ENCODE measurements at places on chromosomes 1 and 21.

GRCh38 chr1:151293093-151293492, 11.0 kb downstream of the ZNF687 start:
- no peak for DNase-seq

DNA sequence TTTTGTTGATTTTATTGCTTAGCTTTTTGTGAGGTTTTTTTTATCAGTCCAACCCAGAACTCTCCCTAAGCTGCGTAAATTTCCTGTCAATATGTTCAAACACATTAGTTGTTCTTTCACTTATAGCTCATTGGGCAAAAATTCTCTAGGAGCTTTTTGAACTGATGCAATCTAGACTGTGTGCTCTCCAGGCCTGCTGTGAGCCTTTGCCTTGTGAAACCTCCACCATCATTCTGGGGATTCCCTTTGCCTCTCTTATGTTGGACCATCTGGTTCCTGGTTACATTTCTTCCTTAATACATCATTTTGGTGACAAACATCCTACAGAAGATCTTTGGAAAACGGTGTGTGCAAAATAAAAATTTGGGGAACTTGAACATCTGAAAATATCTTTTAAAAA, 247.2 kb downstream of the LRRC7 start:
- DNase-seq = no peak

DNA sequence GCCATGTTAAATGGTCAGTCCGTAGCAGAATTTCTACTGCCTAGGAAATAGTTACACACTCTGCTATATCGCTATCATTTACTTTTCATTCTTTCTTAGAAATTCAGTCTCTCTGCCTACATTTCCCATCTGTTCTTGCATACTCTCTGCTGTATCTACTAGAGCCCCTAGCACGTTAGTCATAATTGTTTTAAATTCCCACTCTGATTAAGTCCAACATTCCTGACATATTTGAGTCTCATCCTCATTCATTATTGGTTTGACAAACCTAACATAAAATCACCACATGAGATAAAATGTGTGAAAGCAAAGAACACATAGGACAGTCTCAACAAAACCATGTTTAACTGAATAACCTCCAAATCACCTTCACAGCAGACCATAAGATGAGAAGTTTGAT, 513.6 kb downstream of the PLPP3 start:
- DNase-seq = no peak

DNA sequence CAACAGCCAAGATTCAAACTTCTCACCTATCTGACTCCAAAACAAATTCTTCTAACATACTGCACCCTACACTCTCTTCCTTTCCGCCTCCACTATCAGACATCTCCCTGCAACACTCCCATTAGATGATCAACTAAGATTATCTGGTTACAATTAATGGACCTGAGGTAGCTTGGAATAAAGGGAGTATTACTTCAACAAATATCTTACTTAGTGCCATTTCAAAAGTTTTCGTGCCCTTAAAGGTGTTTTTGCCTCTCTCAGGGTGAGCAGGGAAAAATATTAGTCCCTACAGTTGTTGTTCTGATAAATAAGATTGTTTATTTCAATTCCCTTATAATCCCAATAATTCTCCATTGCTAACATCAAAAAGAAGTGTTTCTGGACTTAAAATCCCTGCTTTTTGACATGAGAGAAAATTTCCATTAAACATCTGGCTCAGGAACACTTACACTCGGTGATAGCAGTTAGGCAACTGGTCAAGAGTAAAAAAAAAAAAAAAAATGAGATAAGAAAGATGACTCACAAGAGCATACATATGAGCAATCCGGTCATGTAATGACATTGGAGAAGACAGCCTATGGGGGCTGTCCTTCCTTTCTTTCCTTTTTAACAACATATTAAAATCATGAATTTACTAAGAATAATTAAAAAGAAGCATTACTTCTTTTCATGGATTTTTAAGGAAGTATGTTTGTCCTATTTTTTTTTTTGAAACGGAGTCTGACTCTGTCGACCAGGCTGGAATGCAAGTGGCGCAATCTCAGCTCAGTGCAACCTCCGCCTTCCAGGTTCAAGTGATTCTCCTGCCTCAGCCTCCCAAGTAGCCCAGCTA, 7.6 kb downstream of the RSBN1 start:
- DNase-seq = no peak

GRCh38 chr1:17816511-17816910, 61.4 kb downstream of the ACTL8 start:
- DNase-seq = no peak

- DNase-seq = no peak
Observed at GRCh38 chr1:19973616-19974015, 5.8 kb downstream of the PLA2G2A start.

- DNase-seq = no peak
Observed at GRCh38 chr1:103125219-103125618, 16.9 kb upstream of the COL11A1 start.

GRCh38 chr1:184052194-184052559, 647 bp downstream of the TSEN15 start:
- DNase-seq = no peak

- peak; percentile 40 for DNase-seq
Observed at GRCh38 chr1:154863315-154864174, 6.5 kb downstream of the KCNN3 start.

DNA sequence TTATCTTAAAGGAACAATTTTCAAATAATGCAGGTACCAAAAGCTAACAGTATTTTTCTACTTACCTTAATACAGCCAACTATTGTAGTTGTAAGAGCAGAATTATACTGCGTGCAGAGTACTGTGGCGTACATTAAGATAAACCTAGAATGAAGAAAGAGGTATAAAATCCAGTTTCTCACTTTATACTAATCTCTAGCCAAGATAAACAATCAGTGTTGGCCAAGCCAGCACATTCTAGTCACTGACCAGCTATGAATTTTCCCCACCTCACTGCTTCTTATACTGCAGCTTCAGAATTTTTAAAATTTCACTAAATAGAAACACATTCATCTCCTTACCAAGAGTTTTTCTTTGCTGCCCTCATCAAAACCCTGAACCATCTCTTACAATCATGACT, 33.6 kb downstream of the SLC35D1 start:
- no peak for DNase-seq

- no peak for DNase-seq
Observed at GRCh38 chr1:48870596-48870995, 93.9 kb upstream of the BEND5 start.

- no peak for DNase-seq
Observed at GRCh38 chr1:58829866-58830265, 46.0 kb upstream of the JUN start.

DNA sequence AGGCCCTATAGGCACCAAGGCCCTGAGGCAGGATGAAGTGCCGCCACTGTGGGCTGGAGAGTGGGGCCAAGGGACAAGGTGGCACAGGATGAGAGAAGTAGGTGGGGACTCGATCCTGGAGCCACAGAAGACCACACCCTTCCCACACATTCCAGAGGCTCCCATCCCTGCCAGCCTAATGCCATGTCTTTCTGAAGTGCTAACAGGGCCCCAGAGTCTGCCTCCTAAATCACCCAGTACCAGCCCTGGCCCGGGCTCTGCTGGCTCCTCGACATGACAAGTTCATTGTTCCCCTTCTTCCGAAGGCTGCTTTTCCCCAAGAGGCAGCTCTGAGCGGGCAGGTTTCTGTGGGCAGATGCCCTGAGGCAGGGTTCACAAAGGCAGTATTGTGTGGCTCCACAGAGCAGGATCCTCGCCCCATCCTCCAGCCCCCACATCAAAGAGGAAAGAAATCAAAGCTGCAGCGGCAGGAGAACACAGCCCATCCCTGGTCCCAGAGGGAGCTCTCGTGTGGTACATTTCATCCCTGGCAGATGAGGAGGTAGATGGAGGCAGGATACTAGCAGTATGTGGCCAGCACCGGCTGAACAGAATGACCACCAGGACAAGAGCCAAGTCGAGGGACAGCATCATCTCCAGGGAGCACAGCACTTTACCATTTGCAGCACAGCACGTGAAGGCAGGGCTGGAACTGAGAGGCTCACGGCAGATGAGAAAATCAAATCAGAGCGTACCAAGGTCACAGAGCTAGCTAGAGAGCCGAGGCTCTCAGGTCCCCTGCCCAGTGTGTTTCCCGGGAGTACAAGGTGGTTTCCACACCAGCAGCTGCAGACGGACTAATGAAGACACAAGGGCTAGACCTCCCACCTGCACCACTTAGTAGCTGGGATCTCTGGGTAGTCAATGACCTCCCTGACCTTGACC, 64.8 kb downstream of the SYF2 start:
- DNase-seq = peak; percentile 36

All from left hindlimb (tissue), 1 donor.